Vagina (tissue), 2 donors: ENCODE measurements at places on chromosomes 1 and 21. TPM values are rescaled to one million over a fixed set of nuclear protein-coding genes. Genes with fewer than 3 reads are reported as not detected.

- DNase-seq, result no peak
Measured at GRCh38 chr1:109573785-109574184, 25.4 kb downstream of the GNAI3 start.

DNA sequence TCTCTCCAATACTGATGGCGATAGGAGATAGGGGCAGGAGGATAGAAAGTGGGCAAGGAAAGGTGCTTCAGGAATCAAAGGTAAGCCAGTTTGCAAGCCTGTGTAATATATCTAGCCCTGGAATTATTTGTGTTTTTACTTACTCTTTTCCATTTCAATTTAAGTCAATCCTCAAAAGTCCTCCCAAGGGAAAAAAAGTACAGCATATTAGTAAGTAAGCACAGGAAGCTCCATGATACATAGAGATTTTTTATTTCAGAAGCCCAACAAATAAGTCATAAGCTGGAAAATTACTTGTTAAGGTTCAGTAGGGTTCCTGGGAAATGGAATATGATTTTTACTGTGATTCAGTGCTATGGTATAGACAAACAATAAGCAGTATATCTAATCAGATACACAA is 337.7 kb upstream of the DUSP10 start:
- no peak for DNase-seq

- no peak for DNase-seq
Measured at GRCh38 chr1:244349103-244349531, 102.6 kb downstream of the ADSS2 start.

- no peak for DNase-seq
Measured at GRCh38 chr1:239123260-239123659, 263.1 kb upstream of the CHRM3 start.

Gene ASAP3
- total RNA-seq, result 79.1 TPM

Gene FAAH
- 38.1 TPM for total RNA-seq

Gene MTARC2
- 14.7 TPM for total RNA-seq

Gene SLC2A5
- total RNA-seq, result 8.1 TPM
